ENCODE measurements at places on chromosomes 11 and 22. TPM values are rescaled to one million over a fixed set of nuclear protein-coding genes. Genes with fewer than 3 reads are reported as not detected.

POU2F3 gene
- total RNA-seq, result 0.68 TPM

IL17REL gene
- not detected for total RNA-seq

RAB39A gene
- total RNA-seq, result not detected

DMC1 gene
- total RNA-seq, result 1.4 TPM

NTM gene
- 3.5 TPM for total RNA-seq

LRRC32 gene
- 0.07 TPM for total RNA-seq

OR5P2 gene
- under 0.01 TPM for total RNA-seq

SCN4B gene
- total RNA-seq, result 2.6 TPM

MS4A7 gene
- total RNA-seq, result not detected

CACNA1I gene
- not detected for total RNA-seq

RAPSN gene
- total RNA-seq, result 0.34 TPM

USP2 gene
- 1.4 TPM for total RNA-seq

GP1BB gene
- 1.9 TPM for total RNA-seq

CARD18 gene
- total RNA-seq, result not detected

P2RY6 gene
- not detected for total RNA-seq

PAMR1 gene
- 7.2 TPM for total RNA-seq

TIGD3 gene
- total RNA-seq, result under 0.01 TPM

OR51E2 gene
- not detected for total RNA-seq

LMNTD2 gene
- 2.0 TPM for total RNA-seq

OR8D1 gene
- total RNA-seq, result not detected

UPB1 gene
- total RNA-seq, result not detected

TRIM29 gene
- total RNA-seq, result 1,029 TPM

FTH1 gene
- 4,952 TPM for total RNA-seq

GGT1 gene
- 7.3 TPM for total RNA-seq
